ENCODE measurements at places on chromosomes 12 and 14. TPM values are rescaled to one million over a fixed set of nuclear protein-coding genes. Genes with fewer than 3 reads are reported as not detected.

Gene C12orf54
- 0.53 TPM for total RNA-seq

Gene DNAH10
- total RNA-seq, result under 0.01 TPM

Gene CD163L1
- total RNA-seq, result not detected

Gene DIP2B
- 21.1 TPM for total RNA-seq

Gene SRGAP1
- 4.5 TPM for total RNA-seq

Gene PRR4
- 0.53 TPM for total RNA-seq

Gene TBX5
- not detected for total RNA-seq

Gene ASB2
- 0.26 TPM for total RNA-seq

Gene GPR137C
- 0.26 TPM for total RNA-seq

Gene ARHGAP9
- total RNA-seq, result not detected

Gene FGD6
- total RNA-seq, result 13.3 TPM

Gene SLC5A8
- not detected for total RNA-seq

Gene ARPC3
- 204 TPM for total RNA-seq

Gene SLC22A17
- 0.90 TPM for total RNA-seq

Gene CFAP251
- total RNA-seq, result 13.8 TPM

Gene SSPN
- total RNA-seq, result 0.26 TPM

Gene SYT1
- 0.26 TPM for total RNA-seq

Gene HNF1A
- total RNA-seq, result not detected

Gene ACSM4
- not detected for total RNA-seq

Gene AQP6
- not detected for total RNA-seq

Gene GNB3
- 0.53 TPM for total RNA-seq

Measured in bronchial epithelial cell (primary cell).